ENCODE measurements at places on chromosomes 1 and 21.

- DNase-seq, result peak; percentile 56
Observed at GRCh38 chr1:52633291-52633754, 355 bp downstream of the SHISAL2A start.

GRCh38 chr1:31707711-31708110 is 3.9 kb upstream of the COL16A1 start:
- DNase-seq, result peak; percentile 74

DNA sequence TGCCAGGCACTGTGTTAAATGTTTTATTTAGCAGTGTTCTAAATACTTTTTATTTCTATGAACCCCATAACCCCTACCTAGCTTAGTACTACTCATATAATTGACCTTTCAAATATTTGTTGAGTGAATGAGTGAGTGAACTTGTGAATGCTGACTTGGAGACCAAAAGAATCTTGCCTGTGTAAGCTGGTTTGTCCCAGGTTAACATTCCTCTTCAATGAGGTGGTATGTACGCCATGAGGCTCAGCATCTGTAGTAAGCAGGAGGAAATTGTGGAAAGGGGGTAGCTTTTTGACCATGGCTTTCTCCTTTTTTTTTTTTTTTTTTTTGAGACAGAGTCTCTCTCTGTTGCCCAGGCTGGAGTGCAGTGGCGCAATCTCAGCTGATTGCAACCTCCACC is 14.6 kb downstream of the MED18 start:
- no peak for DNase-seq

DNA sequence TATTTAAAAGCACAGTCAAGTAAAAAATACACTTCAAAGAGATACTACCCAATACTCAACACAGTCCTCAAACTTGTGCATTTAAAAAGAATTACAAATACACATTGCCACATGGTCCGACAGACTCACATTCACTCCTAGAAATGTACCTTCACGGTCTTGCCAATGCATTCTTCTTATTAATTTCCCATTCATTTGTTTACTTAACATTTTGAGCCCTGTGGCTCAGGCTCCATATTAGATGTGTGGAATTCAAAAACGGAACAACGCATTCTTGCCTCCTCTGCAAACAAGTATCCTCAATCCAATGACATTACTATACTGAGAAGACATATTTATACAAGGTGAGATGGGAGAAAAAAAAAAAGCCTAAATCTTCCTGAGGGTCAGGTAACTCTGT is 2.5 kb upstream of the DUSP23 start:
- no peak for DNase-seq

DNA sequence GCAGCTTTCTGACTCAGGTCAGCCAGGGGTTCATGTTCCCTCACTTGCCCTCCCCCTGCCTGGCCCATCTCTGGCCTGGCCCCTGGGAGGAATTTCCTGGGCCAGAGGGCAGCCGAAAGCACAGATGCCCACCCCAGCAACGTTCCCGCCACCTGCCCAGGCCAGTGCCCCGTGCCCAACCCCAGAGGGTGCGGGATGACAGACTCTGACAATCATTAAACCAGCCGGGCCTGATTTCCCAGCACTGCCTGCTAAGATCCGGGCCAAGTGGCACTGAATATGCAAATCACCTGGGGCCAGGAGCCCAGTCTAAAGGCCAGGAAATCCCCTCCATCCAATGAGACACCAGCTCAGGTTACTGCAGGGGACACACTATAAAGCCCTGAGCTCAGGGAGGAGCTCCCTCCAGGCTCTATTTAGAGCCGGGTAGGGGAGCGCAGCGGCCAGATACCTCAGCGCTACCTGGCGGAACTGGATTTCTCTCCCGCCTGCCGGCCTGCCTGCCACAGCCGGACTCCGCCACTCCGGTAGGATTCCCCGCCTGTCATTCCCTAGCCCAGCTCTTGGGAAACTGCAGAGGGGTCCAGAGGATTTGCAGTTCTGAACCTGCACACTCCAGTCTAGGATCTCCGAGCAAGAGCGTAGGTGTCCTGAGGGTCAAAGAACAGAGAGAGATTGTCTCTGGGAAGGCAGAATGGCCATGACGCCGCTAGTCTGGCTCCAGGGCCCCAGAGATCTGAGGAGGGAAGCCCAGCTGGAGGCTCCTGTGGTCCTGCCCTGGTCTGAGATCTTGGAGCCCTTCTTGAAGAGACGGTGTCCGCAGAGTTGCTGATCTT is at the start of gene ELF3:
TSS of gene ELF3 (plus strand) at position 408 of the 836 bp plus-strand sequence. CDS start 550 bp downstream, outside the sequence.
- peak; percentile 83 for DNase-seq

DNA sequence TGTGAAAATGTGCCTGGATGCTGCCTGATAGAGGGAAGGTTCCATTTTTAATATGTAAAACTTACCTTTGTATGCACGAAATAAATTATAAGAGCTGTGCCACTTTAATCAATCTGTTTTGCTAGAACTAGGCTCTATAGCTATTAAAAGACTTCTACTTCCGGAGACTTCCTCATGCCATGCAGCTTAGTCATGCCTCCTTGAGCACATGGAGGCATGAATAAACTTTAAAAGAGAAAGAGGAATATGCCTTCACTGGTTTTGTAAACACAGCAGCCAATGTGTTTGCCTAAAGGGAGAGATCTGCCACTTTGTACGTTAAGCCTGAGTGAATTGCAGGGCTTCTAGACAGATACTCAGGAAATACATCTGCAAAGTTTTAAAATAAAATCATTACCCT is 604.6 kb downstream of the LRRIQ3 start:
- DNase-seq, result no peak

- DNase-seq, result no peak
Observed at GRCh38 chr1:156640842-156641706, 843 bp upstream of the BCAN start.

- no peak for DNase-seq
Observed at GRCh38 chr1:81920245-81920740, 119.6 kb downstream of the ADGRL2 start.

- no peak for DNase-seq
Observed at GRCh38 chr1:98055457-98055856, 134.6 kb upstream of the DPYD start.

GRCh38 chr1:107547363-107548155 is 406.7 kb downstream of the NTNG1 start:
- DNase-seq, result no peak

DNA sequence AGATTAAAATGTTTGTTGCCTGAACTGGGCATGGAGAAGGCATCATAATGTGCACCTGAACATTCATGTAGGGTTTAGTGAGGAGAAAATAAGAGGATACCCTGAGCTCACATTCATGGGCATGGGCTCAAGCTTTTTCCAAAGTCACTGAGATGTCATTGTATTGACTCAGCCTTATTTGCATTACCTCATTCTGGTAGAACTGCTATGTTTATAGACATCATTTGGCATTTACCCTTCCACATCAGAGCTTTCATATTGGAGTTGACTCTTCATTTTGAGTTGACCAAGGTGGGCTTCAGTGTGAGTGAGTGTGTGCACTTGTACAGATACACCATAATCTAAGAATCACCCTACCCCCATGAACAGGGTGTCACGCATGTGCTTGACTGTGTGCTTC is 143.2 kb downstream of the PBX1 start:
- no peak for DNase-seq

- DNase-seq, result peak; percentile 55
Observed at GRCh38 chr1:183622884-183623785, 12.4 kb downstream of the ARPC5 start.

GRCh38 chr1:169042377-169042776 is 64.1 kb upstream of the ATP1B1 start:
- no peak for DNase-seq

DNA sequence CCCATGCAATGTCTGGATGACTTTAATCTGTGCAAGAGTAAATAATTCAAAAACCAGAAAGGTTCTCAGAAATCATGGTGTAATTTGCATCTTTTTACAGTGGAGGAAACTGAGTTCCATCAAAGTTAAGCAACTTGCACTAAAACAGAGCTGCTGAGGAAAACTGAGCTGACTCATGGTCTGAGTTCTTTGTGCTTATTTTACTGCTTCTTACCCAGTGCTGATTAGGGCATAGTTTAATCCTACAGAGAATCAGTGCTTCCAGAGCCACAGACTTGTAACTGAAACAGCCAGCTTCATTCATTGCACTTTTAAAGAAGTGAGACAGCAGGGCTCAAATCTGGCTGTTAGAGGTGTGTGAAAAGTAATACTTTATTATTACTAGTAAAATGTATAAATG is 10.9 kb upstream of the RWDD3 start:
- no peak for DNase-seq

DNA sequence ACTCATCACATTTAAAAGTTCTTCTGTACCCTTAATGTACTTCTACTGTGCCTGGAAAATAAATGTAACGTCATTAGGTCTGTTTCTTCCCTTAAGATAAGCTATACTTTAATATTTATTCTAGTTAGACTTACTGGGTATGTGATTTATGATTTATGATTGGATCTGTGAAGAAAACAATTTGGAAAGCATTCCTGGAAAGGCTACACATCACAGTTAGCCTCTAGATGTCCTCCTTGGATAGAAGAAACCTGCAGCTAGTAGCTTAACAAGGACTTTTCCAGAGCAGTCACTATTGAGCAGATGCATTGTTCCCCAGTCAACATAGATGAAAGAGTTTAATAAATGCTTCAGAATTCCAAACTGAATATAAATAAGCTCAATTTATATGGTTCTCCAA is 22.2 kb upstream of the ABL2 start:
- peak; percentile 36 for DNase-seq

DNA sequence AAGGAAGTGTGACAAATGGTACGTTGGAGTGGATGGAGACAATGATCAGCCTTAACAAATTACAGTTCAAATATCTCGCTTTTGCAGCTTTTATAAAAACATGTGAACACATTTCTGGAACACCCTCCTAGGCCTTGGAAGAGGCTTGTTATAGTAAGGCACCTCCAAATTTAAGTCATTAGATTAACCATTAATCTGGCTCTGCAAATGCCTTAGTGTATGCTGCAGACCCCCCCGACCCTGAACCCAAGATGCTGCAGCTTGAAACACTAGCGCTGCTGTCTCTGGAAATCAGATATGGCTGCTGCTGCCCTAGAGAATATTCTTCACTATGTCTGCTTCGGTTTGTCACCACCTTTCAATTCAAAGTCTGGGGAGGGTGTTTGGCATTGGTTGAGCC is 196.4 kb downstream of the MIS18A start:
- DNase-seq, result no peak

GRCh38 chr1:184388319-184388889 is 1.6 kb downstream of the C1orf21 start:
- no peak for DNase-seq

- DNase-seq, result no peak
Observed at GRCh38 chr1:64296459-64296858, 93.0 kb downstream of the UBE2U start.

GRCh38 chr21:28418726-28419514 is 573.8 kb downstream of the LTN1 start:
- no peak for DNase-seq

GRCh38 chr21:41147096-41147978 is 20.6 kb upstream of the BACE2 start:
- DNase-seq, result no peak

DNA sequence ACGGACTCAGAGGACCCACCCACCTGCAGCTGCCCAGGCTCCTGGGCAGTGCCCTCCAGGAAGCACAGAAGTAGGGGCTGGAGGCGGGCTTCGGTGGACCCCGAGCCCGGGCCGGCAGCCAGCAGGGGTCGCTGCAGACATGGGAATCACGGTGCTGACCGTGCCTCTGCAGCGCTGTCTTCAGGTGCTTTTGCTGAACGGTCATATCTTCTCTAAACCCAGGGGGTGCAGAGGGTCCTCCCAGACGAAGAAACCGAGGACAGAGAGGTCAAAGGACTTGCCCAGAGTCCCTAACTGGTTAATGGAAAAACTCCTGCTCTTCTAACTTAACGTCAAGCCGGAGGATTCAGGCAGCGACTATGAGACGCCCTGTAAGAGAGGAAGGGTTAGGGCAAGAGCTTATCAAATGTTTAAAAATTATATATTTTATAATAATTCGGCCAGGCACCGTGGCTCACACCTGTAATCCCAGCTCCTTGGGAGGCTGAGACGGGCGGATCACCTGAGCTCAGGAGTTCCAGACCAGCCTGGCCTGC is 21.5 kb upstream of the LEFTY2 start:
- peak; percentile 86 for DNase-seq

DNA sequence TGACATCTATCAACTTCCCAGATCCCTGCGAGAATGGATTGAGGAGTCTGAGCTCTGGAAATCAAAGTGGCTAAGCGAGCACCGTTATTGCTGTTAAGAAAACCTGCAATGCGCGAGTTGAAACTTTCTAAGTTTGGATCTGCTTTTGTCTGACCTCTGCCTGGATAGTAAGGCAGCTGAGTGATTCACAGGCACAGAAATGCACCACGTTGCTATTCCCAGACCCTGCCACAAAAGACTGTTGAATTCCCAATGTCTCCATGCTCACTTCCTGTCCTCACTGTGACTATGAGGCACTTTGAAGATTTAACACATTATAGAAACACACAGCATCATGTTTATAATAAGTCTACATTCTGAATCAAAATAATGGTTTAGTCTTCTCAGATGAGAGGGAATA is 27.1 kb upstream of the CNIH3 start:
- no peak for DNase-seq

- no peak for DNase-seq
Observed at GRCh38 chr21:44767834-44768831, 33.5 kb downstream of the UBE2G2 start.

DNA sequence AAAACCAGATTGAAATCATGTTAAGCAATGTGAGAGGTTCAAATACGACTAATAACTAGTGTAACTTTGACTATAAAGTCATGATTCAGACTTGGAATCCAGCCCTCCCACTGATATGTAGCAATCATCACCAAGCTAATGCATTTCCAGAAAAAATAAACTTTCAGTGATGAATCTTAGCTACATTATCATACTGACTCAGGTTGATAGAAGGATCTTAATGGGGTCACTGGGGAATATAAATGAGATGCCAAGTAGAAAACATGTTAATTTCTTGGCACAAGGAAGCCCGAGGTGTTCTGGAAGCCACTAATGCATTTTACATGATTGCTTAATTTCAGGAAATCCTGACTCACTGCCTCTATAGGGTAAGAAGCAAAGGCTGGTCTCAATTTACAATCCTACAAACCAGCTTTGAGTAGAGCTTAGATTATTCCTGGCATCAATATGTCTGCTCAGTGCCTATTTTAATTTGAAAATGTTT is 67.7 kb downstream of the SELENOF start:
- no peak for DNase-seq

GRCh38 chr21:42793774-42794173 is 85.6 kb downstream of the WDR4 start:
- no peak for DNase-seq

DNA sequence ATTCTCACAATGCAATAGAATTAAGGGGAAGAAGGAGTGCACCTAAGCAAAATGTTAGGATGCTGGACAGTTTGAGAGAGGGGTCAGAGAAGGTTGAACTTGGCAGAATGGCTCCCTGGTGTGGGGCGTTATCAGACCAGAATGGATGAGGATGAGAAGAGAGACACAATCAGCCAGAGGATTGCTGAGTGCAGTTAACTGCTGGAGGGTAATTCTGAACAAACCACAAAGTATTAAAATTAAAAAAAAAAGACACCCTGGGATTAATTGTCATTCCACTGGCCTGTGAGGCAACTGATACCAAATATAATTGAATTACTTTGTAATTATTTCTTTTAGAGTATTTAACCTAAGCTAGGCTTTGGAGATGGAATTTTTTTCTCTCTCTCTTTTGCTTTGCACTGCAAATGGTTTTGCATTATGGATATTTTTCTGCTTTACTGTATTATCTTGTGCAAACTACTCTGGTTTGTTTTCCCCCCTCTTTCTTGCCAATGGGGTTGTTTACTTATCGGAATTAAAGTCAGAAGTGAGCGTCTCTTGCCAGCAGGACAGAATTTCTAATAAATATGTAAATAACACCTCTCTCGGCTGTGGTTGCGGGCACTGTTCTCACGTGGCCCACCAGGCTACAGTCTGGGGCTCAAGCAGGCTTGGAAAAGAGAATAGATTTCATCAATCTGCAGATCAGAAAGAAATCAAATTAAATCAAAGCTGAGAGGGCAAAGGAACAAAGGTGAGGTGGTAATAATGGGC is 572.9 kb upstream of the CAMK1G start:
- no peak for DNase-seq
